ENCODE measurements at places on chromosomes 2 and 18.

- DNase-seq, result no peak
Measured at GRCh38 chr18:13548106-13548819, 178.1 kb downstream of the FAM210A start.

DNA sequence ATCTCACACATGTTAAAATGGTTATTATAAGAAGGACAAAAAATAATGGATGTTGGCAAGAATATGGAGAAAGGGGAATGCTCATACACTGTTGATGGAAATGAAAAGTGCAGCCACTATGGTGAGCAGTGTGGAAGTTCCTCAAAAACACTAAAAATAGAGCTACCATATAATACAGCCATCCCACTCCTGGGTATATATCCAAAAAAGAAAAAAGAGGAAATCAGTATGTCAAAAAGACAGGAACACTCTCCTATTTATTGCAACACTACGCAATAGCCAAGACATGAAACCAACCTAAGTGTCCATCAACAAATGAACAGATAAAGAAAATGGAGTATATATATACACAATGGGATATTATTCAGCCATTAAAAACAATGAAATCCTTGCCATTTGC, 642.6 kb downstream of the RNF144A start:
- no peak for DNase-seq

DNA sequence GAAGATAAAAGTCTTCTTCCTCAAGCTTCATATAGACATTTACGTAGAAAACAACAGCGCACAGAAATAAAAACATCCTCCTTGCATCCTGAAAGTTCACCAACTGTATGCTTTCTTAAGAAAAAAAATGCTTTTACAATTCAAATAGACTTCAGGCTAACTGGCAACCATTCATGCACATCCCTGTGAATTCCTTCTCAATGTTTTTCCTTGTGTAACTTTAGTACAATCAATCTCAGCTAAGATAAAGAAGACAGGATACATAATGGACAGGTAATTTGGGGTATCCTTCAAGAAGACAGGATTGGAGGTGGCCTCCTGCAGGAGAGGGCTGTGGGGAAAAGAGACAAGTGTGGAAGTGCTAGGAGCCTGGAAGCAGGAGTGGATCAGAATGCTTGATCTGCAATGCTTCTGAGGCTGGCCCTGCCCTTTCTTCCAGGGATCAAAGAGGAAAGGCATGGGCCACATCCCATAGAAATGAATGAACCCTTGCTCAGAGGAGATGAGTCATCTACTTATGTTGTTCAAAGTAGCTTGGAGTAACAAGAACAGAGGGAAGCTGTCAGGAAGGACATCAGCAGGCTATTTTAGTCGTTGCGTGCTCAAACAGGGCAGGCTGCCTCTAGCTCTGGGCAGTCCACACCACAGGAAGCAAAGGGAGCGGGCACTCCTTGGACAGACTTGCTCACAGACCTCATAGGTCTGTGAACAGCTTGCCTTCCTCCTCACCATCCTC, 126.6 kb downstream of the TMEM131 start:
- DNase-seq, result peak; percentile 95

GRCh38 chr18:28766721-28767120, 589.8 kb upstream of the CDH2 start:
- DNase-seq, result no peak

GRCh38 chr18:10900435-10900834, 248.9 kb downstream of the PIEZO2 start:
- DNase-seq, result no peak

DNA sequence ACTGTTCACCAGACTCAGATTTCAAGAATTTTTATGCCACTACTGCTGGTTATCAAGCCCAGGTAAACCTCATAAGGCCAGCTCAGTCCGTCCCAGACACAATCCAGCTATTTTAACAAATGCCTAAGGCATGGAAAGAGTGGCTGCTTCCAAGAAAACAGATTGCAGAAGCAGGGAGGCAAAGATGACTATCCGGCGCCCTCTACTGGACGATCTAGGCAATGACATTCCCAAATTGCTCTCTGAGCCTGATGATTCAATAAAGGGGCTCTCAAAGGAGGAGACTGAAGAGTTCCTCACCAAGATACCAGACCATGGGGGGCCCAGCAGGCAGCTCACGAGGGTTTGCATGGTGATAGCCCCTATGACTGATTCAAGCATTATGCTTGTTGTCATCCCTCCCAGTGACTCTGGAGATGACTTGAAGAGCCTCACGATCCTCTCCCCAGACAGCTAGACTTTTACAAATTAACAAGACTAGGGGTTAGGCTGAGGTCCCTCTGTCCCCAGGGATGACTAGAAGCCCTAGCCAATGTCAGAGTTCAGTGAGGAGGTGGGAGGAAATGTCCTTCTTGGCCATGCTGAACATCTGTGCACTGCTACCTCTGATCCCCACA, 25.0 kb downstream of the SERPINB8 start:
- DNase-seq, result peak; percentile 61

DNA sequence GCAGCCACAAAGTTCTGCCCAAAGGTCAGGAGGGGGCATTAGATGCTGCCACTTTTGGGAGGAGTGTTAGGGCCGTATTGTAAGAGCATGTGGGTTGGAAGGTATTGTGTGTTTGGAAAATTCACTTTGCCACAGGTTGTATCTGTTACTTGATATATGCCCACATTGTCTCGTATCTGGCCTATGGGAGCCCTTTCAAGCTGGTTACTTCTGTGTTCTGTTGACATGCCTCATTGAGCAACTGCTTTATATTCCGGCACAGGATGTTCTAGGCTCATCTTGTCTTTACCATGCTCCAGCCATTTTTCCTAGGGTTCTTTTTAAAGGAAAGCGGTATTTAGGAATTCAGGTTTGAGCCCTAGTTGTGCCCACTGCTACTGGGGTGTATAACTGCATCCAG, 6.0 kb downstream of the ADNP2 start:
- DNase-seq, result no peak

DNA sequence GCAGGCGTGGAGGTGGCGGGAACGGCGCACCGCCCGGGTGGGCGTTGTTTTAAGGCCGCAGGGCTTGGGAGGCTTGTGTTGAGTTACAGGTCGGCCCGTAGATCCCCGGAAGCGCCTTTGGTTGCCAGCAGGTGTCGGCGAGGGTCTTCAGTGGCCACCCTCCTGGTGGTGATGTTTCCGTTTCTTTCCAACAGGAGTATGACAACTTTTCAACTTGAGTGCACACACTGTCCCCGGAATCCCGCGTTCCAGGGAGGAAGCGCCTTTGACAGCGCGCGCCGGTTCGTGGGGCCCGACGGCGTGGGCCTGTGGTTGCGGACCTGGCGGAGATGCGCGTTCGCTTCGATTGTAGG, 1.0 kb upstream of the HDAC4 start:
- no peak for DNase-seq

DNA sequence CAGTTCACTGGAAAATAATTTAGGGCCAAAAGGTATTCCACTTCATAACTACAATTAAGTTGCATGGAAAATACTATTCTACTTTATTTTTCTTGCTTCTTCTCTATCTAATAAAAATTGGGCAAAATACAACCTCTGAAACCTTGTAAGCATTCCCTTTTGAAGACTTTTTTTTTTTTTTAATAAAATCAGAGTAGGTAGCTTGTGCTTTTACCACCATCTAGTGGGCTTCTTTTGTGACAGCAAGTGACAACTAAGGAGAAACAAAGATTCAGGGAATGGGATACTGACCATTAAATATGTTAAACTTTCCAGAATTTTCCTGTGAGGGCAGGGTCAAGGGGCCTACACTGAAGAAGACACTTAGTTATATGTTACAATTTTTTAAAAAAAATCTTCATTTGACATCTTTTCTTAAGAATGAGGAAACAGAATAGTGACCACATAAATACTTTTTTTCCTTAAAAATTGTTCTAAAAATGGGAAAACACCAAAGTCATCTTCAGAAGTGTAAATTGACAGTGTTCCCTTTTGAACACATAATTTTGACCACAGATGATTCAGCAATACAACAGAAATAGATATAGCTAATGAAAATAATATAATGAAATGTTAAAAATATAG, 1183.2 kb upstream of the ACVR2A start:
- peak; percentile 34 for DNase-seq

DNA sequence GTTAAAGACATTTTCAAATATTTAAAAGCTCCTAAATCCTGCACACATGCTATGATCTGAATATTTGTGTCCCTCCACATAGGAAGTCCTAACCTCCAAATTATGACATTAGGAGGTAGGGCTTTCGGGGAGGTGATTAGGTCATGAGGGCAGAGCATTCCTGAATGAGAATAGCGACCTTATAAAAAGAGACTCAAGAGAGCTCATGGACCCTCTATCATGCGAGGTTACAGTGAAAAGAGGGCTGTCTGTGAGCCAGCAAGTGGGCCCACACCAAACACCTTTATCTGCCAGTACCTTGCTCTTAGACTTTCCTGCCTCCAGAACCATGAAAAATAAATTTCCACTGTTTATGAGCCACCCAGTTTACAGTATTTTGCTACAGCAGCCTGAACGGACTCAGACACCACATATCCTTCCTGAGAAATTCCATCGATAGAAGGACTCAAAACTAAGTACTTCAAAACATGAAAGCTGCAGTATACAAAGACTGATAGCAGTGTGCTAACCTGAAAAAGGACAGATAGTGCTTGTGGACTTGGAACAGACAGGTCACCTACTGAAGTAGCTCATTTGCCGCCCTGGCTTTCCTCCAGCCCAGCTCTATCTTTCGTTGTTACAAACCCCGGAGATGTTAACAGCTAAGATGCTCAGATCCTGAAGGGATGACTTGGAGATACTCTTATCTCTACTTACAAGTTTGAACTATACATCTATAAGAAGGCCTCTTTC, 13.8 kb downstream of the FAM210A start:
- DNase-seq, result no peak

DNA sequence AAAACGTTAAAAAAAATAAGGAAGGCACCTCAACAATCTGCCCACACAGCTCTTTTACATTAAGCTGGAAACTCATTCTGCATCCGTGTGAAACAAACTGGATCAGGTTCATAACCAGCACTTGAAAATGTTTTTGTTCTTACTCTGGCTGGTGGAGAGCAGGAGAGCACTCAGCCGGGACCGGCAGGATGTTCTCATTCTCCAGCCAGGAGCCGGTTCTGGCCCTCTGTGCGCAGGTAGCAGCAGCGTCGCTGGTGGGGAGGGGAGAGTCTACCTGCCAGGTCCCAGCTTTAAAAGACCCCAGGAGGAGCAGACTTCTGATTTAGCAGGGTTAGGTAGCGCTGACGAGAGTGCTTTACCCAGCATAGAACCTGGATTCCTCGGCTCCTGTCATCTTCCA, 834.9 kb upstream of the SALL3 start:
- no peak for DNase-seq

DNA sequence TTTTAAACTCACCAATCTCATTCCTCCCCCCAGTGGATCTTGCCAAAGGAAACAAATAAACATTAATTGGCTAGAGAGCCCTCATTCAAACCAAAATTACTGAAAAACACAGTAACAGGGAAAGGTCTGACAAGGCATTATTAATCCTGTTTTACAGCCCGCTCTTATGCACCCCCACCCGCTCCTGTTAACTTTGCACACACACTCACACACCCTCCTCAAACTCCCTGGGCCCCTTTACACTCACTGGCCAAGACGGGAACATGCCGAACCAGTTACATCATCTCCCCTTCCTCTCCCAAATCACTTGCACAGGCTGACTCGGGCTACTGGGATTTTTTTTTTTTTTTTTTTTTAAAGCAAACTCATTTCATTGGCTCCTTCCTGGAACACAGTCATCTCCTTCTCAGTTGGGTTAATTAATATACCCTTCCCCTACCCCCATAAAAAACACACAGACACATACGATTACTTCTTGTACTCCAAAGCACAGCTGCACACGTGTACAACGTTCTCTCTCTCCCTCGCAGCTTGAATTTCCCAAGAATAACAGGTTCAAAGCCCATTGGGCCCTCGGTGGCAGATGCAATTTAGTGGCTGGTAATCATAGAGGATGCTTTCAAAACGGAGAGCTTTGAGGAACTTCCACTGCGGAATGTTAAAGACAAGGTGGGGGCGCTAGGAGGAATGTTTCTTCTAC, 31.8 kb downstream of the KLF7 start:
- DNase-seq, result peak; percentile 55

DNA sequence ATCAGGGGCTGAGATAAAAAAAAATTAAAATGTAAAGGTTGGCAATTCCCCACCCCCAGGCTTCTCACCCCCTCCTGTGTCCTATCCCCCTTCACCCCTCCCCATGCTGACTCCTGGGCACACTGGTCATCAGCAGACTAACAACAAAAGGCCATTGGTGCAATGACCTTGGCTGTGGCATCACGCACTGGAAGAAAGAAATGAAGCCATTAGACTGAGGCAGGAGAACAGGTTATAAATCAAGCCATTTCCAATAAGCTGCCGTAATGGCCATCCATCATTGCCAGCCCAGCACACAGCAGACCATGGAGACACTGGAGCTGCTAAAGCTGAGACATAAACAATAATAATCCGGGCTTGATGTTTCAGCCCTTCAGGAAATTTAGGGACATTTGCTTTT, 342.4 kb upstream of the ETAA1 start:
- no peak for DNase-seq

DNA sequence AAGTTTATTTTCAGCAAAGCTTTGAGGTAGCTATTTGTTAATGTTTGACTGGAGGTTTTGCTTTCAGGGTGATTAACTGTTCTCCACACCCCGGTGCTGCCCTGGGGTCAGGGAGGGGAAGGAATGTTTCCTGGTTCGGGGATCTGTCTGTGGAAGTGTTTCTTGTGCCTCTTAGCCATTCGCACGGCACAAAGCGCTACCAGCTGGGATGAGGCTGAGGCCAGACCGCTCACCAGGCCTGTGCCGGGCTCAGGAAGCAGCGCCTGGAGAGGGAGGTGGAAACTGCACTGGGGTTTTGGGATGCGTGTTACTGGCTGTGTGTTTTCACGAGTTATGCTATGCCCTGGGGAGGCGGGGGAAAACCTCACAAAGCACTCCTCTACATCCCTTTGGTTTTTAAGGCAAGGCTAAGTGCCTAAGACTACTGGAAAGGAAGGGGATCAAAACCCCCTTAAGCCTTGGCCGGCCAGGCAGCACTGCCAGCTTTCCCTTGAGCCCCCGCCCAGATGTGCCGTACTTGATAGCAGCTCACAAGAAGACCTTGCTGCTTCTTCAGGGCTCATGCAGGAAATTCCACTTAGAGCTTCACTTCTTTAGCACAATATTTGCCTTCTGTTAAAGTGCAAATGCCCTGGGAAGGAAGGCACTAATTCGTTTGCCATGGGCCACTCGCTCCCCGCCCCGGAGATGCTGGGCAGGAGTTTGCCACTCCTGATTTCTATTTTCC, 65.7 kb upstream of the CNGA3 start:
- no peak for DNase-seq

DNA sequence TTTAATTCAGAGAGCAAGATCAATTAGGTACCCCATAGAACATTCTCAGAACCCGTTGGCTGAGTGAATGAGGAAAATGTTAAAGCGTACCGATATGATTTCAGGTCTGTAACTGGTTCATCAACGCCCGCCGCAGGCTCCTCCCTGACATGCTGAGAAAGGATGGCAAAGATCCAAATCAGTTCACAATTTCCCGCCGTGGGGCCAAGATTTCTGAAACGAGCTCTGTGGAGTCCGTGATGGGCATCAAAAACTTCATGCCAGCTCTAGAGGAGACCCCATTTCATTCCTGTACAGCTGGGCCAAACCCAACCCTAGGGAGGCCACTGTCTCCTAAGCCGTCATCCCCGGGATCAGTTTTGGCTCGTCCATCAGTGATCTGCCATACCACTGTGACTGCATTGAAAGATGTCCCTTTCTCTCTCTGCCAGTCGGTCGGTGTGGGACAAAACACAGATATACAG, 7.3 kb downstream of the TGIF1 start:
- DNase-seq, result no peak

- DNase-seq, result no peak
Measured at GRCh38 chr18:29969876-29970275, 1072.7 kb downstream of the DSC3 start.

- DNase-seq, result no peak
Measured at GRCh38 chr2:222912117-222912516, 51.3 kb downstream of the ACSL3 start.

GRCh38 chr2:229339618-229340017, 68.5 kb upstream of the PID1 start:
- no peak for DNase-seq

Data from H4 (cell line).